ENCODE measurements at places on chromosomes 11 and 22.

- no peak for DNase-seq
Observed at GRCh38 chr11:132300283-132300682, 929.9 kb downstream of the NTM start.

DNA sequence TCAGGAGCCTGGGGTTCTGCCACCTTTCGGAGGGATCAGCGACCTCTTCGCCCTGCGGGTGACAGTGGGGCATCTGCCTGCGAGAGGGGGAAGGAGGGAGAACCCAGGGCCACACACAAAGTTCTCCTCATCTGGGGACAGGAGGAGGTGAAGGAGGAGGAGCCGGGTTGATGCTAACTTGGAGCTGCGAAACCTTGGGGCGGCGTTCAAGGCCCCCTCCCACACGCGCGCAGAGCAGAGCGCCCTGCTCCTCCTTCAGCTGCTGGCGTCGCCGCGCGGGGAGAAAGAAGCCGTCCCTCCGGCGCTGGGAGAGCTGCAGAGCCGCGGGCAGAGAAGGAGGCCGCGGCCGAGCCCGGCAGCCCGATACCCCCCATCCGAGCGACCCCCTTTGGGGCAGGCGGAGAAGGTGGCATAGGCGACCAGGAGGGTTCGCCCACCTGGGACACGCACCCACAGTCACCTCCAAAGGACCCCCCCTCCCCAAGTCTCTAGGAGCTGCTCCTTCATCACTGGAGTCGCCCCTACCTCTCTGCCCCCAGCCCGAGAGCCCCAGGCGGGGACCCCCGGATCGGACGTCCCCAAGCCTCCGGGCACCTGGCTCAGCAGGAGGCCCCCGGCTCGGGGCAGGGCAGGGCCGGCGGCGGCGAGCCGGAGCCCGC, at the start of gene RASD2:
TSS of gene RASD2 (plus strand) at position 237 of the 659 bp plus-strand sequence. CDS start 5,979 bp downstream, outside the sequence.
- DNase-seq = peak; percentile 45

- DNase-seq = no peak
Observed at GRCh38 chr22:48098921-48099245, 1336.4 kb downstream of the TBC1D22A start.

DNA sequence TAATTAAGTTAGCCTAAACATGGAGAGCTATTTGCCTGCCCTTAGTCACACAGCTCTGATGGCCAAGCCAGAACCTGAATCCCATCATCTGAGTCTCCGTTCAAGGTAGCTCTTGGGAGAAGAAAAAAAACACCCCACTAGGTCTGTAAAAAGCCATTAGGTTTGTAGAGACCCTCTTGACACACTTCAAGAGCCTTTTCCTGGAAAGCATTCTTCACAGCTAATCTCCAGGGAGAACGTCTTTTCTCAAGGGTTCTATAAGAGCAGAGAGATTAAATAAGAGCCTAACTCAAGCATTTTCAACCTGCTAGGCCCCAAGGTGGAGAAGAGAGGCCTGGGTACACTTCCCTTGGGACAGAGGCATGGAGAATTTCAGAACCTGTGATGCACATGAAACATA, 61.6 kb upstream of the NAV2 start:
- no peak for DNase-seq

DNA sequence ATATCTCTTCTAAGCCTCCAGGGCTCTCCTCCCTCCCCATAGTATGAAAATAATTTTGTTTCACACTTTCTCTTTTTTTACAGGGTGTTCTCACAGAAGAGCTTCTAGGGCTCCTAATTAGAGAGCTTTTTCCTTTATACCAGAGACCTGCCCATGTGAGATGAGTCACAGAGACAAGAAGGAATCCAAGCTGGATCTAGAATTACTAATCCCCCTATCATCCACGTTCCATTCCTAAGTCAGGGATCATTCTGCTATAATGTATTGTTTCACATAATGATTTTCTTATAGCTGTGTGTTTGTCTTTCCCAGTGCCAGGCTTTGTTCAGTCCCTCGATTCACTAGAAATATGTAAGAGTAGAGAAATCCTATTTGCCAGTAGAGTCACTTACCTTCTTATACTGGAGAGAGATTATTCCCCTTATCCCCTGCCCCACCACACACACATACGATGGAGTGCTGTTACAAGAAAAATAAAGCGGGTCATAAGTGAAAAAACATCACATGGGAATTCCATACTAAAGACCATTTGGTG, 778.3 kb upstream of the LRRC4C start:
- DNase-seq = no peak

DNA sequence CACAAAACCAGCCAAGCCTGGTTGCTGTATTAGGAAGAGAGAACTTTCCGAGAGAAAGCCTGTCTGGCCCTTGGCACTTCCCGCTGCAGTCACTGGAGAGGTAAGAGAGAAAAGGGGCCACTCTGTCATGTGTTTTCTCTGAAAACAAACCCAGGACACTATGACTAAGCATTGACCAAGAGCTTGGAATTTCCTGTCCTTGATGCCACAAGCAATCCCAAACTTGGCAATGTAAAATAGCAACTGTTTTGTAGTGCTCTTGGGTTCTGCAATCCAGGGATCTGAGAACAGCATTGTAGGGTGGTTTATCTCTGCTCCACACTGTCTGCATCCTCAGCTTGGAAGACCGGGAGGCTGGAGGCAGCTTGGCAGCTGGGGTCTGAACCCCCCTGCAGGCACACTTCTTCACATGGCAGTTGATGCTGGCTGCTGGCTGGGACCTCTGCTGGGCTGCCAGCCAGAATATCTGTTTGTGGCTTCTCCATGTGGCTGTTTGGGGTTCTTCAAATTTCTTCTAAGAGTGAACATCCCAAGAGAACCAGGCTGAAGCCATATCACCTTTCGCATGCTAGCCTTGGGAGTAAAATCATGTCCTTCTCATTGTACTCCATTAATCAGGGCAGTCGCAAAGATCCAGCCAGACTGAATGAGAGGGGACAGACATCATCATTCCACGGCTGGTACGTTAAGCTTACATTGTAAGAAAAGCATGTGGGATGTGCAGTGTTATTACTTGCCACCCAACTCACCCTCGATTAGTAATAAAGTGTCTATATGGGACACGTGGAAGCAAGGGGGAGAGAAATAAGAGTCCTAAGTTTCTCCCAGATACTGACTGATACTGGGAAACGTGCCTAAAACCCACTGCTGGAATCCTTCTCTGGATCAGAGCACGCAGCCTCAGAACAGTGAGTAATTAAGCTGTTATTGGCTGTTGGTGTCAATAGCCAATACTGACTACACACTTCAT, 537.4 kb upstream of the B3GAT1 start:
- DNase-seq = no peak
